Vein endothelial cell (primary cell): ENCODE measurements at places on chromosomes 12 and 14. TPM values are rescaled to one million over a fixed set of nuclear protein-coding genes. Genes with fewer than 3 reads are reported as not detected.

Gene TAS2R31
- total RNA-seq: 6.9 and 7.2 TPM in 2 replicates

Gene RERGL
- total RNA-seq: not detected in 2 replicates

Gene ERH
- 126 and 132 TPM in 2 replicates for total RNA-seq

Gene DAO
- not detected in 2 replicates for total RNA-seq

Gene SLC25A29
- total RNA-seq: 65.2 and 94.1 TPM in 2 replicates

Gene ARF3
- 83.0 and 115 TPM in 2 replicates for total RNA-seq

Gene CCDC60
- total RNA-seq: not detected in 2 replicates

Gene OAS3
- 8.5 and 13.7 TPM in 2 replicates for total RNA-seq

Gene BDKRB1
- not detected in 2 replicates for total RNA-seq

Gene KLHDC2
- 42.4 and 45.4 TPM in 2 replicates for total RNA-seq

Gene LRFN5
- 0.10 TPM in 1 of 2 replicates, not detected in the other for total RNA-seq
